Activated B cell treated with CpG ODN at 0.5 μM for 24 hours (primary cell): ENCODE measurements at places on chromosomes 11 and 22.

- no peak for DNase-seq
Measured at GRCh38 chr11:115761348-115761747, 257.1 kb upstream of the CADM1 start.

GRCh38 chr11:59918480-59918879 lies 19.8 kb upstream of the OOSP1 start:
- DNase-seq, result no peak

DNA sequence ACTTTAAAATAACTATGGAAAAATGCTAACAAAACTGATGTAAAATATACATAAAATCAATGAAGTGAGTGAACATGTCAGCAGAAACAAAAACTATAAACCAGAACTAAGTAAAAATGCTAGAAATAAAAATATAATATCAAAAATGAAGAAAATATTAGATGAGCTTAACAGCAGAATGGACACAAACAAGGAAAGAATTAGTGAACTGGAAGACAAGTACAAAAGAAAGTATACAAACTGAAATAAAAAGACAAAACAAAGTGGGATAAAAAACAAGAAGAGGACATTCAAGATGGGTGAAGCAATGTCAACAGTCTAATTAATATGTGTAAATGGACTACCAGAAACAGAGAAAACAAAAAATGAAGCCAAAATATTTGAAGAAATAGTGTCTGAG lies 339.2 kb downstream of the NXPE2 start:
- no peak for DNase-seq

DNA sequence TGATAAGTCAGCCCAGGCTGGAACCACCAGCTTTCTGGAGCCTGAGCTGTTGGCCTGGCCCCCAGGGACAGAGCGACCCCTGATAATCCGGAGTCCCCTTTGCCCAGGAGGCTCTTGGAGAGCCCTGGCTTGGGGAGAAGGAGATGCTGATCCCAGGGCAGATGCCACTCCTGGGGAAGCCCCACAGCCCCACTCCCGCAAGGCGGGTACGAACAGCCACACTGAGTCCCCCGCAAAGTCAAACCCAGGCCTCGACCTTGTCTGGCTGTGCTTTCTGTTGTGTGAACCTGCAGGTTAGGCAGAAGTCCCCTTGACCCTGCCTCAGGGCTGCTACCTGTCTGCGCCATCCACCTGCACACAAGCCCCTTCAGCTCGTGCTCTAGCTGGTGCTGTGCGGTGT lies 108.0 kb downstream of the KCNQ1OT1 start:
- peak; percentile 9 for DNase-seq

DNA sequence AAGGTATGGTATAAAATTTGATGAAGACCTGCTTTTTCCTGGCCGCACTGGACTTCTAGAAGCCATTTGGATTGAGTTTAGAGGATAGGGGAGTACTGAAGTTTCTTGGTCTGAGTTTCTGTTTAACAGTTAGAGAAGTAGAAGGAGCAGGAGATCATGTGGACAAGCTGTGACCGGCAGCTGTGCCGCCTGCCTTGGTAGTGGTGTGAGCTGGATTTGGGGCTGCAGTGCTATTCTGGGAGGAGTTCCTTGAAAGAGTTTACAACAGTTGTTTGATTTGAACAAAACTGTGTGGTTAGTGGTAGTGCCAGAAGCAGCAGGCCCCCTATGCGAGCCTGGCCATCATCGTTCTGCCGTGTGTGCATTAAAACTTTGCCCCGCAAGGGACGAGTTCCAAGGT lies 105.2 kb downstream of the PDHX start:
- no peak for DNase-seq

DNA sequence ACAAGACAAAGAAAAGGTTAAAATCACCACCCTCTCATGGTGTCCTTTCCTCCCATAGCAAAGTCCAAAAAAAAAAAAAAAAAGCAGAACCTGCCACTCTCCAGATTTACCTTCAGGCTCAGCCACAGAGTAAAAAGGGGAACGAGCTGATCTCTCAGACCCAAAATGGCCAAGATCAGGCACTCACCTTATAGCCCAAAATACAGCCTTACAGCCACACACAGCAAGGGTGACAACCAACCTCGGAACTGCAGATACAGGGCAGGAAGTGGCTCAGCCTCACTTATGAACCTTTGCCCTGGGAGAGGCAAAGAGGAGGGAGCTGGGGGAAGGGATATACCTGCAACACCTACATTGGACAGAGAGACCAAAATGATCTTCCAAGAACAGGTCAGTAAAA lies 4.5 kb downstream of the FHIP1B start:
- DNase-seq, result no peak

- no peak for DNase-seq
Measured at GRCh38 chr11:134385171-134385570, 26.9 kb downstream of the B3GAT1 start.

DNA sequence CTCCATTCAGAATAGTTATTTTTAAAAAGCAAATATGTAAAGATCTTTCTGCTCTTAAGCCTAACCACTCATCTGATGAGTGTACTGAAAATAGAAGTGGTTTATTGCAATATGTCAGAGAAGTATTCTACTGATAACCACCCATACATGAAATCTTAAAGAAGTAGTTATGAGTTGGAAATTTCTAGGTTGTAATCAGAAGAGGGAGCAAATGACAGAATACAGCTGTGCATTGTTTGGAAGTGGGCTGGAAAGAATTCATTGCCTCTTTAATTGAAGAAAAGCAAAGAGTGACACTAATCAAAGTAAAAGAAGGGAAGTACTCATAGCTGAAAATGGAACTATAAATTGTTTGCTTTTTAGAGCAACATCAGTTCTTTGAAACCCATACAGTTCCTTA lies 39.4 kb downstream of the FDX1 start:
- DNase-seq, result no peak

DNA sequence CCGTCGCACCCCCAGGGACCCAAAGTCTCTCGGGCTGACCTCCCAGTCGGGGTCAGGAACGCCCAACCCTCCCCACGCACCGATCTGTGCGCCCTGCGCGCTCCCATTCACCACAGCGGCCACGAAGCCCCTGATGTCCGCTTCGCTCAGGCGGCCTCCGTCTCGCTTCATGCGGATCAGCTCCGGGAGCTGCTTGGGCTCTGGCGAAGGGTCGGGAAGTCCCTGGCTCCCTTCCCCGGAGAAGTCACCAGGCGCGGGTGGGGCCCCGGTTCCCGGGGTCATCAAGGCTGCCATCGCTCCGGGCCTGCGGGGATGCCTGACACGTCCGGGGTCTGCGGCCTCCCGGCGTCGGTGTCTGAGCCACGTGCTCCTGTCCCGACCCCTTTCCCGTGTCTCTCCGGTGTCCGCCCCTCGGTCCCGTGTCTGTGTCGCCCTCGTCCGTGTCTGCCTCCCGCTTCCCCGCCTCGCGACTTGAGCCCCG lies 356 bp downstream of the TYMP start:
- no peak for DNase-seq

GRCh38 chr22:40348025-40348658 lies 1.8 kb downstream of the ADSL start:
- peak; percentile 25 for DNase-seq

- DNase-seq, result no peak
Measured at GRCh38 chr22:47047321-47048122, 285.1 kb downstream of the TBC1D22A start.

DNA sequence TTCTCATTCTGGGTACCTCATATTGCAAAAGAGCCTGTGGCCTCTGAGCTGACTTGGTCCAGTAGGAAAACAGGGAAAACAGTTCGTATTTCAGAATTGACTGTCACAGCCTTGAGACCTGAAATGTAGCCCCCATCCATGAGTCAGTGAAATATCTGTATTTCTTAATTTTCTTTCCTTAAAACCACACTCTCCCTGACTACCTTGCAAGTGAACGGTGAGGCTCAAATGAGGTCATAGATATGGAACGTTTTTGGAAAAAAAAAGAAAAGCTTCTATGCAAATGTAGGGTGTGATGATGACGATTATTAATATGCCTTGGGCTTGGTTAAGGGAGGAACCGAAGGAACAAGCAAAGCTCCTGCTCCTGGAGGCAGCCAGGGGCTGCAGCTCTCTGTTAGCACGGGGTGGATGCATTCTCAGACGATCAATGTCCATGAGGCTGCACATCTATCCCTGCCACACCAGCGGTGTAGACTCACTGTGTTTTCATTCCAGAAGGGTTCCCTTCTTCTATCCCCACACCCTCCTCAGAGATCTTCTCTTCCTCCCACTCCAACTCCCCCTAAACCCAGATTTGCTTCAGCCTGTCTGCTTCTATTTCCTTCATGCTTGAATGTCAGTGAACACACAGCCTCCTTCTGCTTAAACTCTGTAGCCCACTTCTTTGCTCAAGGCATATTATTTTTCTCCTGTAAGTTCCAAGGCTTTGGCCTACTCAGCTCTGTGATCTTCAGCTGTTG lies 29.2 kb upstream of the SCN3B start:
- no peak for DNase-seq

DNA sequence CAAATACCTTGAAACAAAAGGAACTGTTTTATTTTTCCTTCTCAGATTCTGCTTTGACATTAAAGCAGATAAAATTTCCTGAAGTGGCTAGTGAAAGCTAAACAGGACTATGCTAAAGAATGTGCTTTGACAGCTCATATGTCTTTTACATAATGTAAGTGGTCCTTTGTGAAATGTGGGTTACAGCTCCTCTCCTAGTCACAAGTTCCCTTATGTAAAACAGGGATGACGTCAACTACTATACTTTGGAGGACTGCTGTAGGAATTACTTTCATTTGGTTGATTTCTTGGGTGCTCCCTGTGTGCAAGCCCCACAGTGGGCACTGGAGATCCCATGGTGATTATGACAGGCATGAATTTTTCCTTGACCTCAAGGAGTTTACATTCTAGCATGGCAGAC lies 216.6 kb upstream of the NARS2 start:
- DNase-seq, result no peak

GRCh38 chr11:75479597-75480145 lies 46.1 kb downstream of the GDPD5 start:
- DNase-seq, result no peak

DNA sequence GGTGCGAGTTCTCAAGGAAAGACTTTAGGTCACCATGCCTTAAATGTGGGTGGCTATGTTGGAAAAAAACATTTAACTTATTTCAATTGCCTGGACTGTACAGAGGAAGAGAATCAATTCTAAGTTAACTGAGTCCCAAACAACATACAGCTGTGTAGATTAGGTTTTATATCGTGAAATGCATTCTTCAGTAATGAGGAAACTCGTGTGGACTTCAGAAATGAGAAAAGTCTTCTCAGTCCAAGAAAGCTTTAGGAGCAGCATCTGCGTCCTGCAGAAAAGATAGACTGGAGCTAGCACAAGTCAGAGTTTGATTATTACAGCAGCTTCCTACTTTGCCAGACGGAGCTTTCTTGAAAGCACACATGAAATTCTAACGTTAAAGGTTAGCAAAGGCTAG lies 673.0 kb downstream of the OPCML start:
- no peak for DNase-seq

DNA sequence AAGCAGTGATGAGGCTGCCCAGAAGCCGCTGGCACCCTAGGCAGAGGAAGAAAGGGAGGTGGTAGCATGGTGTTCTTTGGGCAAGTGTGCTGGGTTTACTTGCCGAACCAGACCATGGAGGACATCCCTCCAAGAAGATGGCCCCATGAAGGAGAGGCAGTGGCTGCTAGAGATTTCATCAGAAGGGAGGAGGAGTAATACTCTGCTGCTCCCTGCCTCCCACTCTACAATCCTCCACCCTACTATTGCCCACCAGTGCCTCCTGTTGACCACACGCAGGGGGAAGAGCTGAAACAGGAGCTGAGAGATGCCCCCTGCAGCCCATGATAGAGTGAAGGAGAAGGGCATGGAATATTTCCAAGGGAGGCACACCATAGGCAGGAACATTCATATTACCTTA lies 51.0 kb upstream of the PRSS23 start:
- no peak for DNase-seq

DNA sequence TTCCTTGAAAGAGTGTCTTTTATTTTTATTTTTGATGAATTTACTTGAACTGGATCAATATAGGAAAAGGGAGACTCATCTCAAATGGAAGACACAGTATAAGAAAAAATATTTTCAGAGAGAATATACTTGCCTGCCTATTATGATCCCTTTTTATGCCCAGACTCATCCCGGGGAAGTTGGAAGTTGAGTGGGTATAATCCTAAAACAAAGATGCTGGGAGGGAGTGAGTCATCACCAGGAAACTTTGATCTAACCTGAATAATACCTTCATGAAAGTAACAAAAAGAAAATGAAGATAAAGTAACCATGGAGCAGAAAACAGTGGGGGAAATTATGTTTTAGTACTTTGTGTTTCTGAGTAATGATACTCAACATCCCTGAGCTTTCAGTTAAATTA lies 1514.0 kb downstream of the FAM181B start:
- no peak for DNase-seq

DNA sequence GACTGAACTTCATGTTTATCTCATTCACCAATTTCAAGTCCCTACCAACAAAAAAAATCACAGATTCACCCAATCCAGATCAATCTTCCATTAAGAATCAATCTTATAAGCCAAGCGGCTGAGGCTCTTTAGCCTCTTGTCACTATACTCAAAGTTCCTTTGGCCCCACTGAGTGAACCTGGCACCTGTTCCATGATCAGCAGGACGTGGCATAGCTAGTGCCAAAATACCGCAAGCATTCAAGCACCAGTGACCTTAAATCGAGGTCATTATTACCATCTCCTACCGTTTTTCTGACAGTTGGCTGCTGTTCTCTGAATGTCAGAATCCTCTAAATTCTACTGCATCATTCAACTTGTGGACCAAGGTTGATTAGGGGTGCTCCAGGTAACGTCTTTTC lies 141.2 kb downstream of the CADM1 start:
- DNase-seq, result no peak

DNA sequence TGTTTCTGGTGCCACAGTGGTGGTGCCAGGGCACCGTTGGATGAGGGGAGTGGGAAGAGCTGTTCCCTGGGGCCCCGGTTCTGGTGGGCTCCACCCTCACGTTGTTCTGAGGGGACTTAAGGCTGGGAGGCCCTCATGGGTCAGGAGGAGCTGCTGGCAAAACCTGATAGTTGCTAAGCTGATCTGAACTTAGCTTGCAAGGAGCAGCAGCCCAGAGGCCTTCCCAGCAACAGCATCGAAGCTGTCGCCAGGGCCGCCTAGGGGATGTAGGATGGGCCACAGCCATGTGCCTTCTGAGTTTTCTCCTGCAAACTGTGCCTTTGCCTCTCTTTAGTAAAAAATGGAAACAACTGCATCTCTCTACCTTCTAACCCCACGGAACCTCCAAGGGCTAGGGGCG lies 240.2 kb downstream of the TBC1D22A start:
- DNase-seq, result no peak

- no peak for DNase-seq
Measured at GRCh38 chr11:65128182-65129145, 5.9 kb downstream of the SYVN1 start.

GRCh38 chr11:117808784-117809183 lies 11.8 kb upstream of the DSCAML1 start:
- no peak for DNase-seq

GRCh38 chr22:37744589-37744988 lies 47.7 kb downstream of the TRIOBP start:
- no peak for DNase-seq

- no peak for DNase-seq
Measured at GRCh38 chr11:7999795-8000194, 12.7 kb downstream of the EIF3F start.

DNA sequence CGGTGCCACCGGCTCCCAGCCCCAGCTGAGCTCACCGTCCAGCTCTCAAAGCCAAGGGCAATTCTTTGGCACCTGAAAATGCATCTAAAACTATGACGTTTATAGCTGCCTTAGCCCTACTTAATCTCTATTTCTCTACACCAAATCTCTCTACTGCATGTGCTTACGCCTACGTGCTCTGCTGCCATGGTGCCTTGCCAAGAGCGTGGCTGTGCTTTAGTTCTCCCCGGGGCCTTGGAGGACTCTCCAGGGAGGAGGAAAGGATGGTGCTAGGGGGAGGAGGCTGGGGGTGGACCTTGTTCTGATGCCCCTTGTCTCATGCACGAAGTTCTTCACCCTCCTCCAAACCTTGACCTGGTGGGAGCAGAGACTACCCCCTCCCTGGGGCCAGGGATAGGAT lies 9.0 kb upstream of the BID start:
- no peak for DNase-seq
